Activated CD8-positive, alpha-beta T cell treated with anti-CD3 and anti-CD28 coated beads for 36 hours (primary cell): ENCODE measurements at places on chromosomes 5 and 9. TPM values are rescaled to one million over a fixed set of nuclear protein-coding genes. Genes with fewer than 3 reads are reported as not detected.

The SMIM23 gene
- total RNA-seq: not detected

The BTNL8 gene
- not detected for total RNA-seq

The OBP2B gene
- total RNA-seq: not detected

The THBS4 gene
- total RNA-seq: 2.3 TPM

The SPTAN1 gene
- total RNA-seq: 178 TPM

The SETD9 gene
- total RNA-seq: 8.1 TPM

The LHFPL2 gene
- not detected for total RNA-seq

The PGM5 gene
- total RNA-seq: not detected

The PCDHGA1 gene
- total RNA-seq: 0.07 TPM

The GABRP gene
- not detected for total RNA-seq

- peak; percentile 74 for DNase-seq
These were observed 65.2 kb upstream of the SPIN1 start for GRCh38 chr9:88322906-88323566.

- DNase-seq: no peak
These were observed 214.4 kb upstream of the PAPPA start for GRCh38 chr9:115939065-115939765.

DNA sequence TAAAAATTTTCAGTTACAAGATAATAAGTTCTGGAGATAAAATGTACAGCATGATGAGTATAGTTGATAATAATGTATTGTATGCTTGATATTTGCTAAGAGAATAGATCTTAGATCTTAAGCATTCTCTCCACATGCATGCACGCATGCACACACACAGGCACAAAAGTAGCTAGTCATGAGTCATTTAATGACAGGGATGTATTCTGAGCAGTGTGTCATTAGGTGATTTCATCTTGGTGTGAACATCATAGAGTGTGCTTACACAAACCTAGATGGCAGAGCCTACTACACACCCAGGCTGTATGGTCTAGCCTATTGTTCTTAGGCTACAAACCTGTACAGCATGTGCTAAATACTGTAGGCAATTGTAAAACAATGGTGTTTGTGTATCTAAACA lies 124.2 kb downstream of the PTTG1 start:
- no peak for DNase-seq

DNA sequence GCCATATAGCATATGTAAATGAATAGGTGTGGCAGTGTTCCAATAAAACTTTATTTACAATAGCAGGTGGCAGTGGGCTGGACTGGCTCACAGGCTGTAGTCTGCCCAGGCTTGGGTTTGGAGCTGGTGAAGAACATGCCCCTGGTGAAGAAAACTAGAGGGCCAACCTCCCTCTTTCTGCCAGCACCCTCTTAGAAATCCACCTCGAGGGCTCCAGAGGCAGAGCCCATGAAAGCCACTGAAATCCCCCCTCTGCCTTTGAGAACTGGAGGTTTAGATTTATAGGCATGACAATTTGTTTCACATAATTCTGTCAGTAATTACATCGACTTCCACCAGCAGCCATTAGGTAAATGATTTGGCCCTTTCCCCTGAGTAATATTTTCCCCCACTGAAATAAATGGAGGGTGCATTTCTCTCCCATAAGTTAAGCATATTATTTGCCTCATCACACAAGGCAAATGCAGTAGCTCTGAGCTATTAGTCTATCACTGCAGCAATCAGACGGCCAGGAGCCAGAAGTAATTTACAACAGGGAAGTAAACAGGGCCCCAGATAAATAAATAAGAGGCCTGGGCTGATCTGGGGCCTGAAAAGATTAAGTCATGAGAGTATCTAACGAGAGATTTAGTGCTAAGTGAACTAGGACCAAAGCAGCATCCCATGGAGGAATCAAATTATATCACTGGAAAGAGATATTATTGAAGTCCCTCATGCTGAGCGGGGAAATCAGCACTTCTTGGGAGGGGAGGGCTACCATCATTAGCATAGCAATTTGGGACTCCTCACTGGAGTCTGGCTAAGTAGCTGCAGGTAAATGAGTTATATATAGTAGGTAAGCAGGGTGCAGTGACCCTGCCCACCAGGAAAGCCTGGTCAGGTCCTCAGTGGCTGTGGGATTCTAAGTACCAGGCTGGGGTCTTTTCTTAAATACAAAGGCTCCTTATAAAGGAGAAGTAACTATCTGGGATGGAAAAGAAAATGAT lies 123.9 kb downstream of the SLIT3 start:
- no peak for DNase-seq

DNA sequence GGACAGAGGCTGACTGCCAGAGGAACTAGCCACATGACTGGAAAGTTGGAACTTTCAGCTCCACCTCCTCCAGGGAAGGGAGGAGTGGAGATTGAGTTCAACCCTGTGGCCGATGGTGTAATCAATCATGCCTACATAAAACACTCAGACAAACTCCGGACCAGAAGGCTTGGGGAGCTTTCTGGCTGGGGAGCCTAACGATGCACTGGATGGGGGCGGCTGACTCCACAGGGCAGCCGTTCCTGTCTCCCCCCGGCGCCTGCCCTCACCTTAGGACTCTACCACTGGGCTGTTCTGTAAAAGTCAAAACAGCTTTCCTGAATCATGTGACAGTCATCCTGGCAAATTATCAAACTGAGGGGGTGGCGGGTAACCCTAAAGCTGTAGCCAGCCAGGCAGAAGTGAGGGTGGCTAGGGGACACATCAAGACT lies 58.0 kb downstream of the GOLM1 start:
- DNase-seq: no peak

GRCh38 chr5:88925692-88926490 lies 42.9 kb upstream of the MEF2C start:
- DNase-seq: no peak

- no peak for DNase-seq
These were observed 159.6 kb downstream of the ACTL7B start for GRCh38 chr9:108696156-108696555.

DNA sequence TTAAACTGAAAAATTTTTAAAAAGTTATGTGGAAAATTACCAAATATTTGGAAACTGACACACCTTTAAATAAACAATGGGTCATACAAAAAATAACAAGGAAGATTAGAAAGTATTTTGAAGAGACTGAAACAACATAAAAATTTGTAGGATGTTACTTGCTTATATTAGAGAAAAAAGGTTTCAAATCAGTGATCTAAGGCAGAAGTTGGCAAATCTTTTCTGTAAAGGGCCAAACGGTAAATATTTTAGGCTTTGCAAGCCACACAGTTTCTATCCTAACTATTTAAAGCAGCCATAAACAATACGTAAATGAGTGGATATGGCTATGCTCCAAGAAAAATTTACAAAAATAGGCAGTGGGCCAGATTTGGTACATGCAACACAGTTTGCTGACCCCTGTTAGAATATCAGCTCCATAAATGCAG lies 81.3 kb downstream of the OXCT1 start:
- no peak for DNase-seq

DNA sequence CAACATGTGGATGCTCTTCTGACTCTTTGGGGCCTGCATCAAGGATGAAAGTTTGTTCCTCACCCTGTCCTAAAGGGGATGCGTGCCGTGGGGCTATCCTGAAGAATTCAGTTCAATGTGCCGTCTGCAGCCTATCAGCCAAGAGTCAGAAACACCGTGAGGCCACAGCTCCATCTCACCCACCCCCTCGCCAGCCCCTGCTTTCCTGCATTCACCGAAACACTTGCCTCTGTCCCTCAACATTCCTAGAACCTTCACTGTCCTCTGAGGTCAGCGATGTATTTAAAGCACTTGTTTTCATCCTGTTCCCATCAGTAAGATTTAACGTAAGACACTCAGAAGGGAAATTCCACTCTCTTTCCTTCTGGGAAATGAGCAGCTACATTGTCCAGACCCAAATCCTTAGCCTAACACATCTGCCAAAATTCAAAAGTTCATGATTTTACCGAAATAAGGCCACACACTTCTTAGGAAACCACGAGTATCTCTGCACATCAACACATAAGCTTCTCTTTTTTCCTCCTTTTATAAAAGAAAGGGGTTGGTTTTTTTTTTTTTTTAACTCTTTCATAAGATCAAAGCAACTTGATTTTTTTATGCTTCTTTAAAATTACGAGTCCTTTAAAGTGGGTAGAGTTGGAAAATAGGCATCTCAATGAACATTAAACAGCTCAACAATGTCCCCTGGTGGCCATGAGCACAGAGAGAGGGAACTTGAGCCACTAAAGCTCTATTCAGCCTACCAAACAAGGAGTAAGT lies 100.7 kb downstream of the SUSD1 start:
- peak; percentile 84 for DNase-seq

- DNase-seq: no peak
These were observed 128.2 kb upstream of the TMEM161B start for GRCh38 chr5:88396751-88397281.

- no peak for DNase-seq
These were observed 18.3 kb upstream of the ECPAS start for GRCh38 chr9:111502506-111502905.

- no peak for DNase-seq
These were observed 263.9 kb downstream of the SPOCK1 start for GRCh38 chr5:137234973-137235943.

DNA sequence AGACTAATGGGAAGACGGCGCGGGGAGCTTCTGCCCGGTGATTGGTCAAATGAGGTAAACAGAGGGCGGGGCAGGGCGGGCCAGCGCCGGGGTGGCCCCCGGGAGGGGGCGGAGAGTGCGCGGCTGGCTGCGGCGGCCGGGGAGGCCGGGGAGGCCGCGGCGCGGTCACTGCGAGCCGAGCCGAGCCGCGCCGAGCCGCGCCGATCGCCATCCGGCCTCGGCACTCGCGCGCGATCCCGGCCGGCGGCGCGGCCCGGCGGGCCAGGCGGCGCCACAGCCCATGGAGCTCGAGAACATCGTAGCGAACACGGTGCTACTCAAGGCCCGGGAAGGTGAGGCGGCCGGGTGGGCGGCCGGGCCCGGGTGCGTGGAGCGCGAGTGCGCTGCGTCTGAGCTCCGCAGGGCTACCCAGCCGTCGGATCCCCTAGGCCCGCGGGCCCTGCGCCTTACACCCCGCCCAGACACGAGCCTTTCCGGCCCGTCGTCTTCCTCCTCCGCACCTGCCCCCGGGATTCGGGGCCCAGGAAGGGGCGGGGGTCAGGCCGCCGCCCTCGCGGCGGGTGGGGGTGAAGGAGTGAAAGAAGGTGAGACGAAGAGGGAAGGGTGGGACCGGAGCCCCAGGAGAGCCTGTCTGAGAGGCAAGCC lies at the start of gene GRK6:
TSS of gene GRK6 (plus strand) at position 111 of the 645 bp plus-strand sequence. CDS start at position 281, 170 bp downstream.
- DNase-seq: peak; percentile 81

- DNase-seq: peak; percentile 44
These were observed 23.2 kb downstream of the FGD3 start for GRCh38 chr9:92970467-92970923.

DNA sequence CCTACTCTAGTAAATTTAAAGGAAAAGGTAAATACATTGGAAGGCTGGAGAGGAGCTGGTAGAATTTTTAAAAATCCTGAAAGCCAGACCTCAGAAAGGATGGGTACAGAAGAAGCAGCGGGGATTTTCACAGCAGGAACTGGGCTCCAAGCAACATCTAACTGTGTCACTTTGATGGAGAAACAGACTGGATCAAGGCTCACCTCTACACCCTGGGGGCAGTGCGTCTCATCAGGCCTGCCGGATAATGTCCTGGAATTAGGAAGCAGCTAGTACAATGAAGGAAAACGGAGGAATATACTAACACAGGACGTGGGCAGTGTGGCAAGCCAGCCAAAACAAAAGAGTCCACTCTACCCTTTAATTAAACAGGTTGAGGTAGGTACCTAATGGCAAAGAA lies 463.6 kb downstream of the TAF11L14 start:
- DNase-seq: no peak

DNA sequence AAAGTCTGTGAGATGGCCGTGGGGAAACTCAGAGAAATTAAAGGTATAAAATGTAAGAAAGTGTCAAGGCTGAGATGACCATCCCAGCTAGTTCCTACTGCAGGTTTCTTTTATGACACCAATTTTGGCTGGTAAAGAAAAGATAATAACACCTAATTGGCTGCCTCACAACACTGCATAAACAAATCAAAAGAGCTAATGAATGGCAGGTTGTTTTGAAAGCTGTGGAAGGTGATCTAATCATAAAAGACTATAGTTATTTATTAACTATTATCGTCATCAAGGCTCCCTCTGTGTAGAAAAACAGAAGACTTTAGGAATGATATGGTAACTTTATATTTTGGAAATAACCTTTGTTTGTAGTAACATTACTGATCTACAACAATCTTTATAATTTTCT lies 3.5 kb upstream of the SPINK5 start:
- DNase-seq: no peak

- DNase-seq: peak; percentile 99
These were observed at the start of gene CD74 for GRCh38 chr5:150412319-150413175. CD74 (minus strand) TSS chr5:150412910; CDS start chr5:150412749, 161 bp downstream.

DNA sequence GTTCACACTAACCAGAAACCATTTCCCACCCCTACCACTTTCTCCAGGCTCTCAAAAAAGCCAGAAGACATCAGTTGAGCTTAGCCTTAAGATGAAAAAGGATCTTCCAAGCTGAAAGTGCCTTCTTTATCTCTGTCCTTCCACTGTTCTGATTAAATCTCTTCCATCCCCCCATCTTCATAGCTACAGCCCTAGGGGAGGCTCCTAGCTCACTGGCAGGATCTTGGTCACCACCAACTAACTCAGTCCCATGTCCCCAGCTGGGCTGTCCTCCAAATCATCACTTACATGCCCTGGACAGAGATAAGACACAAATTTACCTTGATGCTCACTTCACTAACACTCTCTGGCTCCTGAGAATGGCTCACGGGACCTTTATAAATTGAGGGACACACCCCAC lies 14.3 kb downstream of the LCP2 start:
- peak; percentile 5 for DNase-seq

GRCh38 chr5:151434570-151435237 lies 12.7 kb upstream of the SLC36A1 start:
- DNase-seq: no peak
